ENCODE measurements at places on chromosomes 16 and 17.
A peak's percentile ranks its signal among the peaks of the same experiment; 100 is the strongest.

DNA sequence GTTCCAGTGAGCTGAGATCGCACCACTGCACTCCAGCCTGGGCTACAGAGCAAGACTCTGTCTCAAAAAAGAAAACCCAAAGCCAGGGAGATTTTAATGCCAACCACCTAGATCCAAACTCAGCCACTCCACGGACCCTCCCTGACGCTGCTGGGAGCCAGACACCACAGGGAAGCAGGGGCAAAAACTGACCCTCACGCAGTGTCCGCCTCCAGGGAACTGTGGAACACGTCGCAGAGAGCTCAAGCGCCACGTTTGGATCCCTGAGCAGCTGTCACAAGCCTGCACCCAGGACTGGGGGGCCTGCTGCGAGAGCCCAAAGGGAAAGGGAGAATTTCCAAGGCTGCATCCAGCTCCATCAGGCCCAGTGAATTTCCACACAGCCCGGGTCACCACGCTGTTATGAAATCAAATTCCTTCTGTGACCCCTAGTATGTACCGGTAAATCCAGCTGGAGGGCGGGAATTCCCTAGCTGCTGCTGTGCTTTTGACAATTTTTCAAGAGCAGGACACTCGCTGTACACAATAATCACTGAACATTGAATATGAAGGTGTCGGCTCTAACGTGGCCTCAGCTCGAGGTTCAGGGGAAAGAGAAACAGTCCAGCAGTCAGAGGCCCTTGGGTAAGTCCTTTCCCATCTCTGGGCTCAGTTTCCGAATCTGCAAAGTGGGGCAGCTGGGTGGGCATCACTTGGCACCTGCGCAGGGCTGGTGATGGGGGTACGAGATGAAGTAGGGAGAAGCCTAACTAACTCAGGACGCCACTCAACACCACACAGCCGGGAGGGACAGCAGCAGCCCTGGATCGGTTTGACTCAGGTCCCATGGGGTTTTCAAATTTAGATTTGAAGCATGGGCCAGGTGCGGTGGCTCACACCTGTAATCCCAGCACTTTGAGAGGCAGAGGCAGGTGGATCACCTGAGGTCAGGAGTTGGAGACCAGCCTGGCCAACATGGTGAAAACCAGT is 8.6 kb downstream of the CARHSP1 start:
- DNase-seq: no peak

- DNase-seq: no peak
These were observed 17.0 kb downstream of the GJD3 start for GRCh38 chr17:40347319-40348135.

DNA sequence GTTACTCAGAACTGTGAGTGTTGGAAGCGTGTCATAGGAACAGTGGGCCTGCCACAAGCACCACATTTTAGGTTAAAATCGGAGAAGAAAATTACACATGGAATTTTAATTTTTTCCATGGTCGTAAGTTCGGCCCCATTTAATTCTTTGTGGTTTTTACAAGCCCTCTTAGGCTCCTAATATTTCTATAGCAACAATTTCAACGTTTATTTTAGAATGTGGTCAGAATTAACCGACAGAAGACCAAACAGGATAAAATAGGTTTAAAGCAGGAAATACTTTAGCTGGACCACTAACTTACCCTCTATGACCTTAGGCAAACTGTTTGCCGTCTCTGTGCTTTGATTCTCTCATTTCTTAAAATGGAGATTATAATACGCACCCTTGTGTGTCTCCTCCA is 69.9 kb downstream of the FTO start:
- DNase-seq: no peak

DNA sequence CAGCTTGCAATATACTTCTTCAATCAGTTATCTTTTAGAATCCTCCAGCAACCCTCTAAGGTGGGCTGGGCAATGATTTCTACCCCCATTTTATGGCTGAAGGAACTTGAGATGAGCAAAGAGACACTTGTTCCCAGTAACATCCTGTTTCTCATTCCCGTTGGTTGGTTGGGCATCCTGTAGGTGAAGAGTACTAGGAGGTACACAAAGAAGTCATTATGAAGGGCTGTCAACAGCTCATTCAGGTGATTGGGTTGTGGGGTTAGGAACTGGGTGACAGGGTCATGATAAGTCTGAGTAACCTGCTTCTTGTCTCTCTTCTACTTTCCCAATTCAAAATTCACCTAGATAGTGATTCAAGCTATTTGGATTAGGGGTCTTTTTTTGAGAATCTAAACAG is 76.5 kb downstream of the MMD start:
- DNase-seq: no peak

GRCh38 chr16:66488505-66488904 is 61.4 kb downstream of the BEAN1 start:
- no peak for DNase-seq

DNA sequence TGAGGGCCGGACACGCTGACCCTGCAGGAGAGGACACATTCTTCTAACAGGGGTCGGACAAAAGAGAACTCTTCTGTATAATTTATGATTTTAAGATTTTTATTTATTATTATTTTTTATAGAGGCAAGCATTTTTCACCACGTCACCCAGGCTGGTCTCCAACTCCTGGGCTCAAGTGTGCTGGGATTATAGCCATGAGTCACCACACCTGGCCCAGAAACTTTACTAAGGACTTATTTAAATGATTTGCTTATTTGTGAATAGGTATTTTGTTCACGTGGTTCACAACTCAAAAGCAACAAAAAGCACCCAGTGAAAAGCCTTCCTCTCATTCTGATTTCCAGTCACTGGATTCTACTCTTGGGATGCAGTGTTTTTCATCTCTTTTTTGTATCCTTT is 2.3 kb upstream of the SERPINF1 start:
- no peak for DNase-seq

GRCh38 chr17:29215717-29216116 is 30.9 kb upstream of the CRYBA1 start:
- DNase-seq: no peak

- peak; percentile 14 for DNase-seq
These were observed 11.1 kb downstream of the CPD start for GRCh38 chr17:30389756-30390300.

GRCh38 chr16:76204249-76204648 is 73.0 kb upstream of the CNTNAP4 start:
- DNase-seq: no peak

GRCh38 chr16:4207683-4208340 is 34.1 kb downstream of the SRL start:
- no peak for DNase-seq

GRCh38 chr17:75535119-75535537 is 9.6 kb downstream of the LLGL2 start:
- no peak for DNase-seq

GRCh38 chr17:57600074-57600473 is 145.0 kb downstream of the CCDC182 start:
- peak; percentile 92 for DNase-seq

DNA sequence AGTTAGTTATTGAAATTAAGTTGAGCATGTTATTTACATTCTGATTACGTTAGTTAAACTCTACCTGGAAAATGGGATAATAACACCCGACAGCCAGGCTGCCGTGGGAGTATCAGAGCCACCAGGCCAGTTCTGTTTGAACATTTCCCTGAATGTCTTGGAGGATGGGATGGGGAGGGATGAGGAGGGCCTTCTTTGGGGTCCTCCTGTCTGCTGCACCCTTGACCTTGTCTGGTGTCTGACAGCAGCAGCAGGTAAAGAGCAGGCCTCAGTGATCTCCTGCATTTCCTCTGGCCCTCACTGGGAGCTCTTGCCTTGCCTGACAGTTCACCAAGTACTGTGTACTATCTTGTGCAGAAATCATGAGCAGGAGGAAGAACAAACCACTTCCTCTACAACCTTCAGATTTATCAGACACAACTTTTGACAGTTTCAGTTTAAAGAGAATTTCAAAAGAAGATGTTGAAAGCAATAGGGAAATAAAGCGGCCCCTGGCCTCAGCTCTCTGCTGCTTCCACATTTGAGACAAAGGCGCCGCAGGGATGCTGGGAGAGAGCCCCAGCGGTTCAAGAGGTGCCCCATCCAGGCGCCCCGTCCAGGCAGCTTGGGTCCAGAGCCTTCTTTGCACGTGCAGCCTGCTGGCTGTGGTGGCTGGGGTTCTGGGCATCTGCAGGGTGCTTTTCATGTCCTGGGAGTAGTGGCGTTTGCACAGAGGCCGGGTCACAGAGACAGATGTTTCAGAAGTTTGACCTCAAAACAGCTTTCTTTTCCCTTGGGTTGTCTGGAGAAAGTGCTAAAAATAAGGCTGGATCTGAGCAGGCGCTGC is 25.3 kb downstream of the CMIP start:
- DNase-seq: peak; percentile 96

DNA sequence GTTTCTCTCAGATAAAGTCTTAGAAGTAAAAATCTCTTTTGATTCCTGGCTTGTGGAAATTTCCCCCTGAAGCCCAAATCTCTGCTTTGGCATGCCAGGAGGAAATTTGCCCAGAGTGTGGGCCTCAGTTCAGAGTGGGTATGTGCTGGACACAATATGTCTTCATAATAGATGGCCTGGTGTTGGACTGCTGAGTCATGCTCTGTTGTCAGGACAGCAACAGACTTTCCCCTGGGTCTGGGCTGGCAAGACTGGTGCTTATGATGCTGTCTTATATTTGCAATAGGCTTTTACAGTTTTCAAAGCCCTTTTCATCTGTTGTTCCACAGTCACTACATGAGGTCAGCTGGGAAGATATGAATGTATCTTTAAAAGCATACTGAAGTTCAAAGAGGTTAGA is 57.0 kb downstream of the SHISA9 start:
- no peak for DNase-seq

GRCh38 chr16:73062001-73062616 is 14.2 kb upstream of the ZFHX3 start:
- DNase-seq: no peak

DNA sequence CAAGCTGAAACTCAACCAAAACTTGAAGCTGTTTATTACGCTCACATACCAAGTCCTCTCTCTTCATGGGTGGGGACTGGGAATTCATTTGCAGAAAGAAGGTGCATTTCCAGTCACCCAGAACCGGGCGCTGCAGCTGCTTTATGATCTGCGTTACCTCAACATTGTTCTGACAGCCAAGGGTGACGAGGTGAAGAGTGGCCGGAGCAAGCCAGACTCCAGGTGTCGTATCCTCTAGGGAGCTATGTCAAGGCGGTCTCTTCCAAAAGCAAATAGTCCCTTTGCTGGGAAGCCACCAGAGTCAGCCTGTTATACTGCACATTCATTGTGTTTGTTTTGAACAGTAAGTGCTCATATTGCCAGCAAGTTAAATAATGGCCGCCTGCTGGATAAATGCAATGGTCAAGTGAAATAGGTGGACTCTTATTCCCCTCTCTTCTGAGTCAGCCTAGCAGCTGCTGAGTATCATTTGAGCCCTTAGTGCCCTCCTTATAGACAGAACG is 12.7 kb downstream of the COG1 start:
- DNase-seq: no peak

GRCh38 chr16:2487903-2488531 is 13.1 kb downstream of the TBC1D24 start:
- DNase-seq: peak; percentile 44

- DNase-seq: no peak
These were observed 20.0 kb downstream of the NDUFAF8 start for GRCh38 chr17:81259058-81259605.

DNA sequence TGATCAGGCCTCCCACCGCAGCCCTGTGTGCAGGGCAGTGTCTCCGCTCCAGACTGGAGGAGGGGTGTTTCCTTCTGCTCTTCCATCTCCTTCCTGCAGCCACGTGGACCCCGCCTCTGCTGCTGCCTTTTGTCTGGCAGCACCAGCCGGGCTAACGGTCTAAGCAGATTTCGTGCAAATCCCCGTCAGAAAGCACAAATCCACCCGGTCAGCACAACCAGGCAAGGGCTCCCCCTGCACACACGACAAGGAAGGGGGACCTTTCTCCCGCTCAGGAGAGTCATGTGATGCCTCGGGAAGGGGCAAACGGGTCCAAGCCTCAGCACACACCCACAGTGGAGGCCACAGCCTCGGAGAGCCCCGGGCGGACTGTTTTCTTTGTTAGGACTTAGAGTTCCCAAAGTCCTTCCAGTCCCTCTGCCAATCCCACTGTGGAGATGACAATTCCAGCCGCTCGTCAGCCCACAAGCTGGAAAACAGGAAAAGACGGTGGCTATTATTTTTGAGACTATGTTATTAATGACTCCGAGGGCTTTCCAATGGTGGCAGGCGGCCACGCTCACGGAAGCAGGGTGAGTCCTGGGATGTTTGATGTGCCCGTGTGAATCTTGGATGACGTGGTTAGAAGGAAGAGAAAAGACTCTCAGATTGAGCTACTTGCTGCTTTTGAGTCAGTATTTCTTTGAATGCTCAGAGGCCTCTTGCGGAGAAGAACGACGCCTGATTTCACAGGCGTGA is 22.5 kb upstream of the MEAK7 start:
- no peak for DNase-seq

DNA sequence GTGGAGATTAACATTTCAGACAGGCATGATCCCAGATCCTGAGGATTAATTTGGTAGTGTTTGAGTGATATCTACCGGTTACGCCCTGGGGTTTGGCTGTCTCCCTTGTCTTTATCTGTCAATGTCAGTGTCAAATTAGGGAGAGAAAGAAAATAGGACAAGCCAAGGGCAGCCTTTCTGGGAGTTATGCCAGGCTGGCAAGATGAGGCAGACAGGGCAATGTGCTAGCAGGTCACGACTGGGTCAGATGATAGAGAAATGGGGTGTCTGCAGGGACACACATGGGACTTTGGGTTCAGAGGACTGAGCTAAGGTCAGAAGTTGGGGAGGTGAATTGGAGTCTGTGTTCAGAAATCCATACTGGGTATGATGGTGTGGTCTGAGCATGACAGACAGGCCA is 27.4 kb upstream of the LYRM9 start:
- no peak for DNase-seq

DNA sequence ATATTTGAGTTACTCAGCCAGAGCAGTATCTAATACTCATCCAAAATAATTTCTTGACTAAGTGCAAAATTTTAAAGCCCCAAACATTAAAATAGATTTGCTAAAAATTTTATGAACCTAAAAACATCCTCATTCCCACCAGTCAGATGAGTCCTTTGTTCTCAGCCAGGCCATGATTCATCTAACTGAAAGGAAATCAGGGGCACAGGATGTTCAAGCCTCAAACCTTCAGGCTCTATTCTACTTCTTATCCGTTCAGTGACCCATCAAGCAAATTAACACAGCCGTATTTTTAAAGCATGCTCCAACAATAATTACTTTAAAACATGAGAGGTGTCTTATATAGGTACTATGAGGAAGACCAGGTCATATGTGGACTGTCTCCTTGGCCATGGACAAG is 176.5 kb upstream of the MON1B start:
- no peak for DNase-seq

All from AML-193 (cell line).